ENCODE measurements at places on chromosomes 16 and 17.

- no peak for DNase-seq
Measured at GRCh38 chr17:6596511-6596910, 40.2 kb upstream of the PITPNM3 start.

- DNase-seq: no peak
Measured at GRCh38 chr17:7228920-7229319, 5.4 kb downstream of the DVL2 start.

- DNase-seq: no peak
Measured at GRCh38 chr17:21282231-21282630, 2.3 kb upstream of the MAP2K3 start.

- DNase-seq: no peak
Measured at GRCh38 chr16:17457997-17458396, 12.8 kb downstream of the XYLT1 start.

DNA sequence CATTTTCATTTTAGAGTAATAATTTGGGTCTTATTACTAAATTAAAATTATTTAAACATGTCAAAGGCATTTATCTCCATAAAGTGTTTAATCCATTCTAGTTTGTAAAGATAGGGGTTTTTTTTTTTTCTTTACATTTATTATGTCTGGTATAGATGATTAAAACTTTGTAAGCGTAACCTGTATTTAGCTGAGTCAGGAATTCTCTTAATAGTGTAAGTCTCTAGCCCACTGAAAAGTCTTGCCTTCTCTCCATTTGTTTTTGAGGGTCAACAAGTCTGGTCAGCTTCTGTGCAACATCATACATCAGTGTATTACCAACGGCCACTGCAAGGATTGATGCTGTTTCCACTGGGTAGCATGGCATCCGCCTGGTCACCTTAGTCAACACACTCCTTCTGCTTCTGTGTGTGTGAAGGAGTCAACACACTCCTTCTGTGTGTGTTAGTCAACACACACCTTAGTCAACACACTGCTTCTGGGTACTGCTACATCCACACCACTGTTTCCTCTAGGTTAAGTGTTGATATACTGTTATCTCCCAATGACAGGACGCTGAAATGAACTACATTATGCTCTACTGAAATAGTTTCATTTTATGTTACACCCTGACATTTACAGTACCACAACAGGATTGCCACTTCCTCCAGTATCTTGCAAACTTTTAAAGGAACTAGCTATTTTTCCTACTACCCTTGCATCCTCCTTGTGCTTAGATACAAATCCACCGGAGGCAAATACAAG lies 37.3 kb upstream of the VWA3A start:
- no peak for DNase-seq
